ENCODE measurements at places on chromosomes 3 and 15.

GRCh38 chr3:151900884-151901643 lies 27.6 kb downstream of the SUCNR1 start:
- H3K4me3 ChIP-seq, result no peak overlapping the region
- no peak overlapping the region for H3K27ac ChIP-seq
- H3K4me1 ChIP-seq, result no peaks in the 10 kb centered on the region
- no peak for DNase-seq
- H3K27me3 ChIP-seq, result no peaks in the 10 kb centered on the region

GRCh38 chr15:39269352-39269751 lies 311.5 kb upstream of the THBS1 start:
- H3K4me1 ChIP-seq, result no peaks in the 10 kb centered on the region
- no peak for DNase-seq
- no peak overlapping the region for H3K4me3 ChIP-seq
- no peaks in the 10 kb centered on the region for H3K27me3 ChIP-seq
- no peaks in the 10 kb centered on the region for H3K36me3 ChIP-seq
- no peak overlapping the region for H3K27ac ChIP-seq

DNA sequence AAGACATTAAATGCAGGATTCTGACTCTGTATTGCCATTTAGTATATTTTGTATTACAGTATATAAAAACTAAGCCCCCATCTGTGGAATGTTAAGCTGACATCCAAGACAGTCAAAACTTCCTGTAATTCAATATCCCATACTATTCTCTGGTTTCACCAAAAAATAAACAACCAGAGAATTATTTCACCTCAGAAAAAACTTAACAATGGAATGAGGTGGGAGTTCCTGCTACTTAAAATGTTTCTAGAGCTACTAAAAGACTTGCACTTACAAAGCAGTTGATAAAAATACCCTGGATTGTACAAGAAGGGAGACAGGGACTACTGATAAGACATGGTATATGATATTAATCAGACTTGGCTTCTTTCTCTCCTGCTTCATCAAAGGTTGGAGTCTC lies 8.3 kb downstream of the ARL13B start:
- no peaks in the 10 kb centered on the region for H3K4me1 ChIP-seq
- no peaks in the 10 kb centered on the region for H3K36me3 ChIP-seq
- no peaks in the 10 kb centered on the region for H3K27me3 ChIP-seq
- H3K4me3 ChIP-seq, result no peak overlapping the region

DNA sequence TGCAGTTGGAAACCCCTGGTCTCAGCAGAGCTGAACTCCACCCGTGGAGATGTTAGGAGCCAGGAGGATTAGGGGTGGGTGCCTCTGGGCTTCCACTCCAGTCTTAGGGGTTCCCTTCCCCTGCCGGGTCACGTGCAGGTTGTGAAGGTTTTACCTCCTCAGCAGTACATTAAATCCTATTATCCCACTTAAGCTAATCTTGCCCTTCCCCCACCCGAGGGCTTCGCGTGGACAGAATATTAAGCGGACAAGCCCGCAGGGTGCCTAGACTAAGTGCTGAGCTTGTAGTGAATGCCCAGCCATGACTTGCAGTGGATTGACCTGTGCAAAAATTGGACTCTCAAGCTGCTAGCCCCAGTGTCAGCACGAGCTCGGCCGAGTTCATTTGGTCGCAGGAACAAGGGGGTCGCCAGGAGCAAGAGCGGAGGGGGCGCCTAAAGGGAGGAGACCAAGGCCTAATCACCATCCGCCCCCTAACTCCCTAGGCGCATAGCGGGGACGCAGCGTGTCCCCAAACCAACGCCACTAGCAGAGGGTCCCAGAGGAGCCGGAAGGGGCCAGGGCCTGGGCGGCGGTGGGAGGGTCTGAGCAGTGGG lies 498 bp upstream of the SEMA4B start:
- peak overlapping the region; percentile 96 for H3K27ac ChIP-seq
- no peaks in the 10 kb centered on the region for H3K36me3 ChIP-seq
- no peak for DNase-seq
- H3K4me3 ChIP-seq, result peak overlapping the region; percentile 68
- H3K27me3 ChIP-seq, result no peaks in the 10 kb centered on the region
- peaks cover 39% of the 10 kb centered on the region for H3K4me1 ChIP-seq

- H3K4me1 ChIP-seq, result no peaks in the 10 kb centered on the region
- H3K27me3 ChIP-seq, result no peaks in the 10 kb centered on the region
These were observed 901.5 kb upstream of the SEMA6D start for GRCh38 chr15:46815765-46816164.

GRCh38 chr3:125163739-125164601 lies 48.6 kb downstream of the SLC12A8 start:
- DNase-seq, result no peak
- peaks cover 73% of the 10 kb centered on the region for H3K4me1 ChIP-seq
- no peak overlapping the region for H3K4me3 ChIP-seq
- H3K27ac ChIP-seq, result peak overlapping the region; percentile 86

- H3K4me1 ChIP-seq, result no peaks in the 10 kb centered on the region
- no peak overlapping the region for H3K4me3 ChIP-seq
- no peak overlapping the region for H3K27ac ChIP-seq
- no peak for DNase-seq
These were observed 456.9 kb upstream of the UBE2E2 start for GRCh38 chr3:22746221-22746620.

DNA sequence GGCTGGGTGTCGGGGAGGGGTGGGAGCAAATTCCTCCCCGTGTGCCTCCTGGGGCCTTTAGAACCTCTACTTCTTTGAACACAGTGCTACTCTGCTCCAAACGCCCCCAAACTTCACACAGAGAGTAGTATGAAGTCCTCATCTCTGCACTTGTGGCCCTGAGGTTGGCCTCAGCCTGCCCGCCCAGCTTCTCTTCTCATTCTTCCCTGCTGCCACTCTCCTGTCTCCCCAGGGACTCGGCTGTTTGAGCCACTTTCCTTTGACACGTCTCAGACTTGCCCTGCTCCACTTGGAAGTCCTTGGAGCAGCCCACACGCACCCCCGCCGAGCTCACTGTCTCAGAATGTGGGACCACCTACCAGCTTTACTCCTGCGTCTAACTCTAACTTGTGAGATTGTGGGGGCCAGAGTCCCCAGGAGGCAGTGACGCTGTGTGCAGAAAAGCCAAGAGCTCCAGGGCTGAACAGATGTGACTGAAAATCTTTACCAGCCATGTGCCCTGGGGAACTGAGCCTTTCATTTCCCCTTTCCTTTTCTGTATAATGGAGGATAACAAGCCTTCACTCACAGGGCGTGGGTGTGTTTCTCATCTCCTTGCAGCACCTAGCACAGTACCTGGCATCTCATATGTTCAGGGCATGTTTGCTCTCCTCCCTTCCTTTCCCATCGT lies 233.6 kb upstream of the CTDSPL start:
- H3K4me1 ChIP-seq, result peaks cover 60% of the 10 kb centered on the region
- DNase-seq, result no peak
- no peak overlapping the region for H3K4me3 ChIP-seq
- no peaks in the 10 kb centered on the region for H3K36me3 ChIP-seq
